Upper lobe of left lung (tissue), 6 donors: ENCODE measurements at places on chromosomes 4 and X. TPM values are rescaled to one million over a fixed set of nuclear protein-coding genes. Genes with fewer than 3 reads are reported as not detected.

DNA sequence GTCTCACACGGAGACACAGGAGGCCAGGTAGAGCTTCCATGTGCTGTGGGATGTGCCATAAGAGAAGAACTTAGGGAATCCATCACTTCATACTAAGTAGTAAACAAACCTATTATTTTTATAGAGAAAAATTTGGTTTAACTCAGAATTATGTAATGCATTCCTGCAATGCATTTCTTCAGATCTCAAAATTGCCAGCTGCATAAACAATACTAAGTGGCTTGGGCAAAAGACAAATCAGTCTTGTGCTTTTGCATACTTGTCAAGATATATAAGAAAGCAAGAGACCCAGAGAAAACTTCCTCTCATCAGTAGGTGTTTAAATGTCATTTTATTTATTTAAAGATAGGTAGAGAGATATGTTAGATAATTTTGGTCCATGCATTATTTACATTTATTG, 382.1 kb upstream of the CTSO start:
- DNase-seq = no peak
- no peaks in the 10 kb centered on the region for H3K27me3 ChIP-seq
- H3K36me3 ChIP-seq = no peaks in the 10 kb centered on the region
- H3K4me3 ChIP-seq = no peak overlapping the region

GRCh38 chr4:159075531-159075932, 27.3 kb upstream of the RAPGEF2 start:
- H3K27ac ChIP-seq = no peak overlapping the region
- H3K36me3 ChIP-seq = no peaks in the 10 kb centered on the region
- H3K4me1 ChIP-seq = no peaks in the 10 kb centered on the region
- no peak overlapping the region for H3K4me3 ChIP-seq
- H3K27me3 ChIP-seq = no peaks in the 10 kb centered on the region

- peaks cover 6% of the 10 kb centered on the region for H3K36me3 ChIP-seq
- H3K4me1 ChIP-seq = peaks cover 3% of the 10 kb centered on the region
- H3K27ac ChIP-seq = no peak overlapping the region
- DNase-seq = no peak
These were observed 4.7 kb downstream of the THAP9 start for GRCh38 chr4:82905205-82905604.

DNA sequence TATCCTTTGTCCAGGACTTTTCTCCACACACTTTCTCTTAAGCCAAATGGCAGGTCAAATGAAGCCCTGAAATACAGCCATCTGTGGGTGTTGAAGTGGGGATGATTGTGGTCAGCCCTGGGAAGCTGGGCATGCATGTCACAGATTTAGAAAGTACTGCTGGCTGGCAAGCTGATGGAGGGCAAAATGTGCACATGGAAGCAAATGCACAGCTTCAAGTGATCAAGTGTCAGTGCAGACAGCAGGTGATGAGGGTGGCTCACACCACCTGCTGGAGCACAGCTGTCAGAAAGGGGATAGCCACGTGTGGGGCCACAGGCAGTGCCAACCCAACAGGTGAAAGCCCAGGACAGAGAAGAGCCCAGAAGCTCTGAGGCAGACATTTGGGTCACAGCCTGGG, 40.3 kb upstream of the ATXN3L start:
- DNase-seq = no peak
- no peaks in the 10 kb centered on the region for H3K4me1 ChIP-seq
- no peak overlapping the region for H3K4me3 ChIP-seq
- no peaks in the 10 kb centered on the region for H3K36me3 ChIP-seq
- no peak overlapping the region for H3K27ac ChIP-seq

GRCh38 chrX:53474707-53475106, 40.5 kb upstream of the HSD17B10 start:
- H3K27ac ChIP-seq = no peak overlapping the region
- DNase-seq = no peak
- H3K27me3 ChIP-seq = no peaks in the 10 kb centered on the region
- no peaks in the 10 kb centered on the region for H3K36me3 ChIP-seq
- no peaks in the 10 kb centered on the region for H3K4me1 ChIP-seq
- H3K4me3 ChIP-seq = no peak overlapping the region

- DNase-seq = no peak
- H3K36me3 ChIP-seq = no peaks in the 10 kb centered on the region
- no peaks in the 10 kb centered on the region for H3K4me1 ChIP-seq
- no peak overlapping the region for H3K27ac ChIP-seq
- H3K4me3 ChIP-seq = no peak overlapping the region
These were observed 96.3 kb upstream of the HPF1 start for GRCh38 chr4:169854090-169854489.

FATE1 gene
- not detected for total RNA-seq

FAT1 gene
- 78.3 TPM for total RNA-seq

HGFAC gene
- 0.20 TPM for total RNA-seq

USP53 gene
- 44.5 TPM for total RNA-seq

SLC4A4 gene
- 9.2 TPM for total RNA-seq

GYPE gene
- total RNA-seq = 0.89 TPM
